ENCODE measurements at places on chromosomes 16 and 17.

GRCh38 chr16:78783570-78784079 is 684.2 kb downstream of the WWOX start:
- DNase-seq: no peak

GRCh38 chr16:50573947-50574744 is 25.9 kb downstream of the NKD1 start:
- DNase-seq: no peak

- DNase-seq: no peak
Observed at GRCh38 chr17:66494023-66494803, 191.8 kb downstream of the PRKCA start.

DNA sequence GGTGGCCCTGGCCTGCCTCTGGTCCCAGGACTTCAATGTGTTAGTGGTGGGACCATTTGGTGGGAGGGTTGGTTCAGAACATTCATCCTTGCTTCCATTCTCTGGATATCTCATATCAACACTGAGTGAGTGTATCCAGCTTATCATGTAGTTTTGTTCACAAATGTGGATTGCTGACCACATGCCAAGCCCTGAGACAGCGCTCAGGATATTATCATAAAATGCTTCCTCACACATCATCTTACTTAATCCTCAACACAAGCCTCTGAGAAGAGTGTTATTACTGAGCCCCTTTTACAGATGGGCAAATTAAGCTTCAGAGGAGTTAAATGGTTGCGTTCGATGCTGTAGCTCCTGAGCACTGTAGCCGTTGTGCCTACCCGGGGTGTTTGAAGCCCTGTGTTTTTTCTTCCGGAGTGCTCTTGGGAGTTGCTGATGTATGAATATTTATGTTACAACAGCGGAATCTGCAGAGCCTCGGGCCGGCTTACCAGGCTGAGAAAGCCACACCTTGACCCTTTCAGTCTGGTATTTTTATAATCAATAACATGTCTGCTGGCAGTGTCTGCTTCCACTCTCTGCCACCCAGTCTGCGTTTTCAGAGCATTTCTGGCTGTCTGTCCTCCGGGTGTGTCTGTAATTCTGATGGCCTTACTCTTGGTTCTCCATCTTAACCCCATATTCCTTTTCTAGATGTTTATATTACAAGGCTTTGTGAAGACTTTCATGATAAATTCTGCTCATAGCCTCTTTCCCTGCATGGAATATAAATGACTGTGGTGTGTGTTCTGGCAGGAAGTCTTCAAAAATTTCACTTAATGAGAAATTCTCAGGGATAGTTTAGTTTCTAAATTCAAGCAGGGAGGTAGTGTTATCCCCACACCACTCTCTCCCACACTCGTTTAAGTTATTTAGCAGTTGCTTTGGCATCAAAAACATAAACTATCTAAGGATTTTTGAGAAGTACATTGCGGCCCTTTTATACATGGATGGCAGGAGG is 2.9 kb downstream of the GLP2R start:
- no peak for DNase-seq

DNA sequence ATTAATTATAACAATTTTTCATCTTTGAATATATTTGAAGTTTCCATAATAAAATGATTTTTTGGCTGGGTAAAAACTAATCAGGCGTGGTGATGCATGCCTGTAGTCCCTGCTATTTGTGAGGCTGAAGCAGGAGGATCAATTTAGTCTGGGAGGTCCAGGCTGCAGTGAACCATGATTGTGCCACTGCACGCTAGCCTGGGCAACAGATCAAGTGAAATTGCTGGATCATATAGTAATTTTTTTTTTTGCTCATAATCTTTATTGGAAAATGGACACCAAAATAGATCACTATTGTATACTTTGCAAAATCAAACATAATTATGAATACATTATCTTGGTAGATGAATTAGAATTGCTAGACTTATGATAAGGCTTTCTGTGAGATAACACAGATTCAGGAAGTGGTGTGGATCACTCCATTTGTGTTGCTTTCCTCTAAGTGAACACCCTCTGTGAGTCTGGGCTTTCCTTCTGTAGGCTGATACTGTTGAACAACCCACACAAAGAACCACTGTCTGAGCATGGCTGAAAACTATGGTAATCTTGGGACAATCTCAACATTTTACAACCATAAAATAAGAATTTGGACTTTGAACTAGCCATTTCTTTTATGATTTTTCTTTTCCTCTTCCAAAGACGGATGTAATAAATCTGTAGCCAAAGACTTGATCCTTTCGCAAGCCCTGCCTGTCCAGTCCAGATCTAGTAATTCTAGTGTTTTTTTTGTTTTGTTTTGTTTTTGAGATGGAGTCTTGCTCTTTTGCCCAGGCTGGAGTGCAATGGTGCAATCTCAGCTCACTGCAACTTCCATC is 5.6 kb upstream of the ST3GAL2 start:
- no peak for DNase-seq

DNA sequence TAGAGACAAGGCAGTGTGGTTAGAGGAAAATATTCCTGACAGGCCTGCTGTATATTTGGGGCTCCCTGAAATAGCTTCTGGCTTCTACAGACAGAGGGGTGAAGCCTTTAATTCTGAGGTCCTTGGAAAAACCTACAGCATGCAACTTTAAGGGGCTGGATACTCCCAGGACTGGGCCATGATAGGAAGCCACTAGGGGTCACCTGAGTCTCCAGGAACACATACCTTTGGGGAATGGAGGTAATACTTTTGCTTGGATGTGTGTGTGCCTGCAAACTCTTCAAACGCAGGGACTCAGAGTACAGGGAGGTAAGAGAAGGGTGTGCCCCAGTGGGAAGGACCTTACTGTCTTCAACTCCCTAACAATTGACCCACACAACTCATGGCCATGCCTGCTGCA is 4.1 kb downstream of the ASIC2 start:
- DNase-seq: no peak

- DNase-seq: no peak
Observed at GRCh38 chr17:48637323-48638260, 11.4 kb upstream of the HOXB9 start.

GRCh38 chr16:89334461-89334860 is 117.0 kb downstream of the ZNF778 start:
- no peak for DNase-seq

- no peak for DNase-seq
Observed at GRCh38 chr17:72590382-72590781, 469.6 kb downstream of the SOX9 start.

GRCh38 chr17:81664051-81664470 is 2.3 kb downstream of the OXLD1 start:
- no peak for DNase-seq

- DNase-seq: no peak
Observed at GRCh38 chr17:75504347-75505151, 10.8 kb downstream of the CASKIN2 start.

- DNase-seq: no peak
Observed at GRCh38 chr17:62715882-62716390, 88.5 kb downstream of the MRC2 start.

DNA sequence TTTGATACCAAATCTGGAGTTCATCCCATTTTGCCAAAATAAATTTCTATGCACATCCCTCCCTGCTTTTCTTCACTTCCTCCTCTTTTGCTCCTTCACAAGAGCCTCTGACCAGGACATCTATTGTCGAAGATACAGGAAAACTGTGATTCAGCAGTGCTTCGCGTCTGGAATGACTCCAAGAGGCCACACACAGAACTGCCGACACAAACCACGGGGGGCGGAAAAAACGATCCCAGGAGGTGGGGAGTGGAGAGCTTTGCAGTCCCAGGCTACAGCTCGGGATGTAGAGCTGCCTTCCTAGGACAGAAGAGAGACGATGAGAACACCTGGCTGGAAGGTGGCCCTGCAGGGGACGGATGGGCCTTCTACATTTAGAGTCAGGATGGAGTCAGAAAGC is 102.8 kb downstream of the XYLT1 start:
- DNase-seq: no peak

GRCh38 chr17:19320876-19321275 is 41.6 kb downstream of the B9D1 start:
- no peak for DNase-seq

GRCh38 chr16:14600164-14600563 is 29.9 kb downstream of the PARN start:
- no peak for DNase-seq

DNA sequence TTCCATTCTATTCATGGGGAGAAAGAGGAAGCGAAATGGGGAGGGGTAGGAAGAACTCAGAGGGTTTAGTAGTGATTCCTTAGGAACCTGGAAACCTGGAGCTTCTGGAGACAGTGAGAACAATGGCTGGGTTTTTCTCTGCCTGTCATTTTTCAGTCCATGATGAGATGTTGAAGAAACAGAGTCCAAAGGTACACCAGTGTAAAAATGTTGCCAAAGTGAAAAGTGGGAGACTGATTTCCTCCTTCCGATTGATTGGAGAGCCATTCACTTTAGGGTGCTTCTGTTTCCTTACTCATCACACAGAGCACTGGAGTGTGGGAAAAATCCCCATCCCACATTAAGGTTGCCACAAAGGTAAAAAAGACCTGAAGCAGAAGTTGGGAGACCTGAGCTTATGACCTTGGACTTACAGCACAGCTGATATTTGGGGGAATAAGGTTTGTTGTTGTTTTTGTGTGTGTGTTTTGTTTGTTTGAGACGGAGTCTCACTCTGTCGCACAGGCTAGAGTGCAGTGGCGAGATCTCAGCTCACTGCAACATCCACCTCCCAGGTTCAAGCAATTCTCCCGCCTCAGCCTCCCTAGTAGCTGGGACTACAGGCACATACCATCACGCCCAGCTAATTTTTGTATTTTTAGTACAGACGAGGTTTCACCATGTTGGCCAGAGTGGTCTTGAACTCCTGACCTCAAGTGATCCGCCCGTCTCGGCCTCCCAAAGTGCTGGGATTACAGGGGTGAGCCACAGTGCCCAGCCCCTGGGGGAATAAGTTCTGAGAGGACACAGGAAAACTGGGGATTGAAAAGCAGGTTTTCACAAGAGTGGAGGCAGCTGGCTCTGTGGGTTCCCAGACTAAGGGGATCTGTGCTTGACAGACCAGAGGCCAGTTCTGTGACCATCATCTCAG is 1.4 kb upstream of the DHX8 start:
- no peak for DNase-seq

- no peak for DNase-seq
Observed at GRCh38 chr16:30472328-30472942, at the start of gene ITGAL. ITGAL (plus strand) TSS chr16:30472742; CDS start chr16:30472838, 96 bp downstream.
